ENCODE measurements at places on chromosomes 2 and 18. TPM values are rescaled to one million over a fixed set of nuclear protein-coding genes. Genes with fewer than 3 reads are reported as not detected.

- DNase-seq: no peak
Measured at GRCh38 chr2:206379266-206379665, 64.1 kb upstream of the ADAM23 start.

DNA sequence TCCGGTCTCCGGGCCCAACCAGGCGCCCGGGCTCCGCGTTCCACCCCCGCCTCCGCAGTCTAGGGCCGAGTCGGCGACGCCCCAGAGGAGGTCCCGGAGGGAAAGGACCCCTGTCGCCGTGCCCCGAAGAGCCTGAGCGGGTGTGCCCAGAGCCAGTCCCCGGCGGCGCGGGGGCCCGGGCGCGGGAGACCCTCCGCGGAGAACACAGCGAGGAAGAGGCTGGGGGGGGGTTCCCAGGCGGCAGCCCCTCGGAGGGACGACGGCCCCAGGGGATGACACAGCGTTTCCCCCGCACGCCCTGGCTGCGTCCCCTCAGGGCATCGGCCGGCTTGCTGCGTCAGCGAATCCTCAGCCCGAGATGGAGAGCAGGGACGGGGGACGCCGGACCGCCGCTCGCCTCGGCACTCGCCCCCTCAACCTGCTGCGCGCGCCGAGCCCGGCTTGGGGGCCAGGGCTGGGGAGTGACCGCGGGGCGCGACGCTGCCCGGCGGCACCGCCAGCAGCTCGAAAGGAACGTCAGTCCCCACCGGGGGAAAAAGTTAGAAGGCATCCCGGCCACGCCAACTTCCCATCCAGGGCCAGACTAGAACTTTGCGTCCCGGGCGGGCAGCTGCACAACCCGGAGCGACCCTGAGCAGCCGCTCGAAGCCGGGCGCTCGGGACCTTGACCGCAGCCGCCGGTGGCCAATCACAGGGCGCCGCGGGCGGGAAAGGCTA is 711 bp downstream of the SFXN5 start:
- DNase-seq: no peak

DNA sequence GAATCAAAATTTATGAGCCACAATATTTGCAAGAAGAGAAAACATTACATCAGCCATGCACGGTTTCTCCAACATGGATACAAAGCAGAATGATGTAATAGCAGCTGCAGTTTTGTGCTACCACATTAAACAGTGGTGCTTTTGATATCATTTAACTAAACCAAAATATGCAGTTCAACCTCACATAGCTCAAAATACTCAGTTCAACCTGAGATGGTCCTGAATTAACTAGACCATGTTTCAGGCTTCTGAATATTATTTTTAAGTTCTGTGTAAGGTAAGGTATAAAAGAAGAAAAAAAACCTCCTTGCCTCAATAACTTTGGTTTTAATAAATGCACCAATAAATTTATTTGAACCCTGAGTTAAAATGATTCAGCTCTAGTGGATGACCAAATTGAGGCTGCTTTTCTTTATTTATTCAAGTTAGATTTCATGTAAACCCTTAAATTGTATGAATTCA is 18.8 kb upstream of the TSPYL6 start:
- DNase-seq: peak; percentile 54

- peak; percentile 25 for DNase-seq
Measured at GRCh38 chr2:135913727-135914365, 37.6 kb upstream of the MCM6 start.

GRCh38 chr2:75709297-75709696 is 1.4 kb downstream of the GCFC2 start:
- DNase-seq: no peak

- peak; percentile 2 for DNase-seq
Measured at GRCh38 chr2:153163055-153163454, 315.5 kb downstream of the RPRM start.

DNA sequence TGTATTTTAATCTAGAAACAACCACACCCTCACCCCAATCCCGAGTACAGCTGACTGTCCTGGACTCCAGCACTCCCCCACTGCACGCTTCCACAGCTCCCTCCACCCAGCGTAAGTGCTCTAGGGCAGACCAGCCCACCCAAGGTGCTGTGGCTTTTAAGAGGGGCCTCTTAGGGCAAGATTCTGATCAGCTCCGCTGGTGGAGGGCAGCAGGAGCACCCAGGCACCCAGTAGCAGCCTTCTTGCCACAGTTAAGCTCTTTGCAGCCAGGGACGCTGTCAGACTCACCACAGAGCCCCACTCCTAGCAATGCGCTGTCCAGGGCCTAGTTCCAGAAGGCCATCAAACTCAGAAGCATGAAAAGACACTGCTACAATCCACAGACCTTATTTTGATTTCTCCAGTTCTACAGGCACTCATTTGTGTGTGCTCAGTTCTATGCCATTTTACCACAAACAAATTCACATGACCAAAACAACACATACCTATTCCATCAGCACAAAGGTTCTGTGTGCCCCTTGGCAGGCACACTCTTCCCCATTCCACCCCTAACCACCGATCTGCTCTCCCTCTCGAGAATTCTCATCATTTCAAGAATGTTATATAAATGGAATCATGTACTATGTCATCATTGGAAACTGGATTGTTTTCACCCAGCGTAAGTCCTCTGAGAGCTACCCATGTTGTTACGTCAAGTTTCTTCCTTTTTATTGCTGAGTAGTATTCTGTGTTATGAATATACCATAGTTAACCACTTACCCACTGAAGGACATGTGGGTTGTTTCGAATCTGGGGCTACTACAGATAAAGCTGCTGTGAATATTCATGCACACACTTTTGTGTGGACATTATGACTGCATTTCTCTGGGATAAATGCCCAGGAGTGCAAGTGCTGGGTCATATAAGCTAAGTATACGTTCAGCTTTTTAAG is 40.4 kb downstream of the PTPN2 start:
- peak; percentile 43 for DNase-seq

DNA sequence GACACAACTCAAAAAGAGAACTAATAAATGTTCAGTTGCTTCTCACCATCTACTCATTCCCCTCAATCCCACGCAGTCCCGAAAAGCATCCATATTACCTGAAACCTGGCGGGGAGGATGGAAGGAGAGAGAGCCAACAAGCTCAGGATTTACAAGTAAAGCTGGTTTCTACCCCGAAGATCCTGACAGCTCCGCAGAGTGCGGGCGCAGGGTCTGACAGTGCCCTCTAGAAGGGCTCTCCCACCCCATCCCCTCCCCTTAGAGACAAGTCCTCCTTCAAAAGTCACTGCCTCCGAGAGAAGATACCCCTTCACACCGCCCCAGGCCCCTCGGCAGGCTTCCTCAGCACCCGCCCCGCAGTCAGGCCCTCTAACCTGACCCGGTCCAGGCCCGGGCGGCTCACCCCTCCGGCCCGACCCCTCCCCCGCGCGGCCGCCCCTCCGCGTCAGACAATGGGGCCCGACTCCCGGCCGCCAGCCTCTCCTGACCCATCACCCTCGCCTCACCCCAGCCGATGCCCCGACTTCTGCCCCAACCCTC is 550 bp downstream of the RAB1A start:
- DNase-seq: no peak

DNA sequence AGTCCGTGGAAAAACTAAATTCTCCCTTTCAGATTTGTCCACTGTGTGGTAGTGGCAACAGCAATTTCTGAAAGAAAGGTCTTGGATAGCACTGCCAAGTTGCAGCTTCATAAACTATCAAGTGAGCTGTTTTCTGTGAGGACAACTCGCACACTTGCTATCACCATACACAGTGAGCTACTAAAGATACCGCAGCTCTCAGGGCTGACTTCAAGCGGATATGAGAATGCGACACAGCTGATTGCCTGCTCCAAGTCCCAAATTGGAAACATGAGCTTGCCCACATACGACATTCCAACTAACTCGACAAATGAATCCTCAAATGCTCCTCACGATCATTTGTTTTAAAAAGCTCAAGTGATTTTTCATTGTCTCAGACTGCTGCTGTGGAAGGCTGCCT is 46.2 kb downstream of the E2F6 start:
- no peak for DNase-seq

- no peak for DNase-seq
Measured at GRCh38 chr2:189629531-189630453, 31.5 kb upstream of the ASNSD1 start.

- no peak for DNase-seq
Measured at GRCh38 chr2:54624591-54625071, 98.8 kb upstream of the EML6 start.

GRCh38 chr2:69272803-69273471 is 114.1 kb downstream of the GFPT1 start:
- no peak for DNase-seq

DNA sequence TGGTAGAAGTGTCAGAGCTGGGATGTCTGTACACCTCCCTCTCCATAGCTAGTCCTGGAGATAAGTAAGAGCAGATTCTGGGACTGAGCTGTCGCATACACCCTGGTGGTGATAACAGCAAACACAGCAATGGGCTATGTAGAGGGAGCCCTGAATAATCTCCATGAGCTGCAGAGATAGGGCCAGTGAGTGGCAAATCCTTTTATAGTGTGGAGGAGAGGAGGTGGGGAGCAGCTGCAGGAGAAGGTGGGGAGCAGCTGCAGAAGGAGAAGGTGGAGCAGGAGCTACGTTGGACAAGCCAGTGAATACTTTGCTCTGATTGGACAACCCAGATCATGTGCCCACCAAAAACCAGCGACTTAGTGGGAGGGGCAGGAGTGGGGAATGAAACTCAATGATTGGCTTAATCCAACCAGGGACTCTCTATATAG is 85.5 kb downstream of the TMEM247 start:
- no peak for DNase-seq

- no peak for DNase-seq
Measured at GRCh38 chr2:160363055-160363454, 130.6 kb downstream of the RBMS1 start.

DNA sequence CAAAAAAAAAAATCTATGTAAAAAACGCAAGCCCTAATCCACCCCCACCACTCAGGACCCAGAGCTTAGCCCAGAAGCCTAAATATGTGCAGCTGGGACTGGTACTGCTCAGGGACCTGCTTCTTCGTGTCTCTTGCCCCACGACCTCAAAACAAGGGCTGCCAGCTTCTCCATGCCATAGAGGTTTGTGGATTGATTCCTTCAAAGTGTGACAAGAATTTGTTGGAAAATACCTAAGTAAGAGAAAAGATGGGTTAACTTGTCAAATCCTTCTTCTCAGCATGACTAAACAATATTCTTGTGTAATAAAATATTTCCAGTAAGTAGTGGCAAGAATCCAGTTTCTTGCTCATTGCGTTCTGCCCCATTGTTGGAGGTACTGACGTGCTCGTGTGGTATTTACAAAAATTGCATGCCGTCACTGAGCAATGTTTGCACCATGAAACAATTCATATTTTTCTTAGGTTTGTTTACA is 825 bp upstream of the SCYGR1 start:
- peak; percentile 94 for DNase-seq

DNA sequence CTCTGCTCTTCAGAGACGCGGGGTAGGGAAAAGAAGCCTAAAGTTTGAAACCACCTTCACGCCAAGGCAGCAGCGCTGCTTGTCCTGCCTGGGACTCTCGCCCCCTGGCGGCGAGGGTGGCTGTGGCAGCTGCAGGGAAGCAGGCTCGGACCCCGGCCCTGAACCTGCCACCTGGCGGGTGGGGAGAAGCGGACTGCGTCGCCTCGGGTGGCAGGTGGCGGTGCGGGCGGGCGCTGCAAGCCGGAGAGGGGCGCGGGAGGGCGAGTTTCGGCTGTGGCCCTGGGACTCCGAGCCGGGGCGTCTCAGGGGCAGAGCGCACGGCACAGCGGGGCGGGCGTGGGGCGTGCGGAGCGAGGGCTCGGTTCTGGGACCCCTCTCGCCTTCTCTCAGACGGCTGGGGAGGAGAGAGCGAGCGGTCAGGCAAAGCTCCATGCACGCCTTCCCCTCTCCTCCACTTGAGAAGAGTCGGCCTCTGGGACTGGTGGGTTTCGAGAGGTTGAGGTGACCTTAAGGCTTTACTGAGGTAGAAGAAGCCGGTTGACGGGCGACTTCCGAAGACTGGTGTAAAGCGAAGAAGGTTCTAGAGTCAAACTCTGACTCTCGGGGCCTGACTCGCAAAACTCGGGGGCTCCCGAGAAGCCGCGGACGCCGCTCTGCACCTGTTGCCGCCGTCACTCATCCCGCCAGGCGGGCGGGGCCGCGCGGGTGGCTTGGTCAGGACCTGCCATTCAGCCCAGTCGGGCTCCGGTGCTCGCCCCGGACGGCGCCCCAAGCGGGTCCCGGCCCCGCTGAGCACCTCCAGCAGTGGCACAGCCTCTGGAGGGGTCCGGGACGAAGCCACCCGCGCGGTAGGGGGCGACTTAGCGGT is 1.1 kb upstream of the BOLL start:
- no peak for DNase-seq

DNA sequence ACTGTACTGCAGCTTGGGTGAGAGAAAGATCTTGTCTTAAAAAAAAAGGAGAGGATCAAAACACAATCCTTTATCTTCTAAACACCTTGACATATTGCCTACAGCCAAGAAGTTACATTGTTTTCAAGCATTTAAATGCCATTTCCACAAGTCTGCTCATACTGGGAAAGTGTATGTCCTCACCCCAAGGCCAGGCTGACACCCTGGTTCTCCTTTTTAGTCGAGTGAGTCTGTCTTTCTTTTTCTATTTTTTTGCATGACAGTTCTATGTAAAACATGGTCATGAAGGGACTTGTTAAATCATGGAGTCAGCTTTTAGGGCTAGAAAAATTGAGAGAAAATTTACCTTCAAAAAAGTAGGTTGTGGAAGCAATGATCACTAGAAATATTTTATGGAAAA is 233.3 kb downstream of the FAM210A start:
- DNase-seq: no peak

DNA sequence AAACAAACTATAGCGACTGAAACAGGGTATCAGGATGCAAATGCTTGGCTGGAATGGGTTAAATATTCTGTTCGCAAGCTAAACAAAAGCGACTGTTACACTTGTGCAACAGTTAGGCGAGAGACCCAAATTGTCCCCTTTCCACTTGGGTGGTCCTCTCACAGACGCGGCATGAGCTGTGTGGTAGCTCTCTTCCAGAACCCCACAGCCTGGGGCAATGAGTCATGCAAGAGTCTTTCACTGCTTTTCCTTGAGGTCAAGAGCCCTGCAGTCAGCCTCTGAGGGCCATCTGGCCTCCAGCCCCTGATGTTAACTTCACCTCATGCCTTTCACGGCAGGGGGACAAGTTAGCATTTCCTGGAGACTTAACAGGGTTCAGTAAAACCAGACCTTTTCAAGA is 25.7 kb downstream of the SULT1C4 start:
- DNase-seq: peak; percentile 63

- DNase-seq: no peak
Measured at GRCh38 chr2:33839791-33840190, 240.7 kb upstream of the FAM98A start.

DNA sequence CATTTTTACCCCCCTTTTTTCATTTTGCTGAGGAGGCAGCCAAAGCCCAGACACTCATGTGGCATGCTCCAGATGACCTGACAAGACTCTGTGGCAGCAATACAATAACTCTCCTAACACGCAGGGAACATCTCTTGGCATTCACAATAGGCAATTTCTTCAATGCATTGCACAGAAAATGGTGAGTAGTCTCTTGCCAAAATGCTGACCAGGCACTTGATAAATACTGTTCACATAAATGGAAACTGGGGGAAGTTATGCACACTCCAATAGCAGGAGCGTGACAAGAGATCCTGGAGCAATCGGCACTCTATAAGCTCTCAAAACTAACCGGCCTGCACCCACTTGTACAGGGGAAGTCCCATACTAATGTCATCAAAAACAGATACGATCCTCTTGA is 66.3 kb downstream of the NBAS start:
- no peak for DNase-seq

Gene CCDC148
- 2.4 TPM for total RNA-seq

Gene ITGA4
- 23.5 TPM for total RNA-seq

Gene ACADL
- total RNA-seq: 2.3 TPM

Gene RAD51AP2
- 0.10 TPM for total RNA-seq

Gene CYP1B1
- 12.9 TPM for total RNA-seq

Gene FOXI3
- total RNA-seq: 0.60 TPM

Gene PSMA8
- not detected for total RNA-seq

Gene IL36G
- total RNA-seq: not detected

Gene RPL37A
- 2,566 TPM for total RNA-seq
